ENCODE measurements at places on chromosomes 12 and 14. TPM values are rescaled to one million over a fixed set of nuclear protein-coding genes. Genes with fewer than 3 reads are reported as not detected.

The IRAK3 gene
- 29.8 TPM for total RNA-seq

- no peak for DNase-seq
Measured at GRCh38 chr12:124371970-124372555, 77.2 kb downstream of the RFLNA start.

DNA sequence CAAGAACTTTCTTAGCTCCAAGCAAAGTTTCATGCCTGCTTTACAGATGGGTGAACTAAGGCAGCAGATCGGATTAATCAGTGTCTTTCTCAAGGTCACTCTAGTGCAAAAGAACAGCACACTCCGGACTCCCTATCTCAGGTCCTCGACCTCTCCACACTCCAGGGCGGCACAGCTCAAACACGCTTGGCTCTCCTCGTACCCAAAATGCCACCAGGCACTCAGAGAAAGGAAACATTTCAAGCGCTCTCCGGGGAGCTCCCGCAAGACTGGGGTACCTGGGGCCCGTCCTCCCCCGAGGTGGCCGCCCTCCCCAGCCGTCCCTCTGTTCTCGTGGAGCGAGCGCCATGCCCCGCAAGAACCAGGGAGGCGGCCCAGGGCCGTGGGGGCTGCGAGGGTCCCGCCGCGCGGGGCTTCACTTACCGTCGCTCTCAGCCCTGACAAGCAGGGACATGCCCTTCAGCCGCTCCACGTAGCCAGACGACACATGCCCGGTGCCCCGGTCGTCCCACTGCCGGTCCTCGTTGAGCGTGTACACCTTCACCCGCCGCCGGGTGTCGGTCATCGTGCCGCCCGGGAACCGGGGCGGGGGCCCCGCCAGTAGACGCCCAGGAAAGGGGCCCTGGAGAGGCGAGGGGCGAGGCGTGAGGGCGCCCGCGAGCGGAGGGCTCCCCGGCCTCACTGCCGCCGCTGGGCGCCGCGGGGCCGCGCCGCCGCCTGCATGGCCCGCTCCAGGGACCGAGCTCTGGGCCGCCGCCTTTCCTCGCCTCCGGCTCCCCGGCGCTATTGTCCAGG lies 830 bp downstream of the PPP4R3A start:
- DNase-seq: no peak

DNA sequence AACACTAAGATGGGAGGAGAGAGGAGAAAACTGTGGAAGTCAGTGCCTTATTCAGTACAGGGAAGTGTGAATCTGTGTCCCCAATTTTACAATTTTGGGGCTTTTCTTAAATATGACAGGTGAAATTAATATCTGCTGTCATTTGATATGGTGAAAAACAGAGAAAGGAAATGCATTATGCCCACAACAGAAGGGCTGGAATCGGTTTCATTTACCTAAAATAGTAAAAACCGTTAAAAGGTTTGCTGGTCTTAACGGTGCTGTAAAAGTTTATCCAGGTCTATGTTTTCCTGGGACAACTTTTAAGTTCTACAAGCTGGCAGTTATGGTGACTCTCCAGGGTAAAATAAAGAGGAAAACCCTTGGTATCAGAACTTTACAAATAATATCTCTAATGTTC lies 310.8 kb downstream of the FUT8 start:
- no peak for DNase-seq

The ACSM4 gene
- not detected for total RNA-seq

GRCh38 chr12:92431146-92431545 lies 271.6 kb upstream of the PLEKHG7 start:
- no peak for DNase-seq

DNA sequence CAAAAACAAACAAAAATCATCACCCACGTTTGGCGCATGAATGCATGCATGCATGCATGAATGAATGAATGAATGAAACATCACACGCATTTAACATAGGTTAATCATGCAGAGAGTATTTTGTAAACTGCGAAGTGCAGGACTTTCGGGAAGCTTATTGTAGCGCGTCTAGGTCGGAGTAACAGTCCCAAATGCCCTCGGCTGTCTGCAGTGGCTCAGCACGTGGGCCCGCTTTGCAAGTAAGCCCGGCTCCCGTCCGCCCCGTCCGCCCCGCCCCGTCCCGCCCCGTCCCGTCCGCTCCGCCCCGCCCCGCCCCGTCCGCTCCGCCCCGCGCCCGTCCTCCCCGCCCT lies 263 bp upstream of the IFT81 start:
- DNase-seq: no peak

GRCh38 chr12:120376009-120376408 lies 7.0 kb upstream of the MSI1 start:
- DNase-seq: no peak

All from thoracic aorta (tissue), 2 donors.